ENCODE measurements at places on chromosomes 6 and 20.
A peak's percentile ranks its signal among the peaks of the same experiment; 100 is the strongest.

GRCh38 chr6:108518714-108519576, 41.8 kb upstream of the FOXO3 start:
- DNase-seq = peak; percentile 43

DNA sequence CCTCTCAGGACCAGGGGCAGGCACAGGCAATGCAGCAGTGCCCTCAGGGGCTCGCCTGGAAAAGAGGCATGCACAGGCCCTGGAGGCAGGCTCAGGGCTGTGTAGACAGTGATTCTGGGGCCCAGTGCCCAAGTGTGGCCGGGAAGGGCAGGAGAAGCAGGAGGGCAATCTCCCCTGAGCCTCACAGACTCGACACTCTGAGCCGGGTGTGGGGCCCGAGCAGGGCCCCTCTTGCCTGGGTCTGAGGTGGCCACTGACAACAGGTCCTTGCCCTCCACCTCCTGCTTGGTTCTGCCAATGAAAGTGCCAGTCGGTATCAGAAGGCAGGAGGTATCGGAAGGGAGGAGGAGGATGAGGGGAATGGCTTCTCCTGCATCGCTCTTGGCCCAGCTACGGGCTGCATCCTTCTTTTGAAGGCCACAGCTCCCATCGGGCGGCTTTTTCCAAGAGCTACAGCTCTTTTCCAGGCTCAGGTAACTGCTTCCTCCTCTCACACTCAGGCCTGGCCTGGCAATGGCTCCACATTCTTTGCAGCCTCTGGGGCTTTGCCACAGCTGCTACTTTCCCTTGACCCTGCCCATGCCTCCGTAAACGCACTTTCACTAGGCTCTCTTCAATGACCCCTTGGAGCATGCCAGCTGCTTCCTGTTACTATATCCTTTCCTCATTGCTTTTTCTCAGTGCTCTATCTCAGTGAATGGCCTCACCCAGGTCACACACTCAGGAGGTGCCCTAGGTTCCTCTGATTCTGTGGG, 24.5 kb downstream of the GABRR2 start:
- DNase-seq = no peak

DNA sequence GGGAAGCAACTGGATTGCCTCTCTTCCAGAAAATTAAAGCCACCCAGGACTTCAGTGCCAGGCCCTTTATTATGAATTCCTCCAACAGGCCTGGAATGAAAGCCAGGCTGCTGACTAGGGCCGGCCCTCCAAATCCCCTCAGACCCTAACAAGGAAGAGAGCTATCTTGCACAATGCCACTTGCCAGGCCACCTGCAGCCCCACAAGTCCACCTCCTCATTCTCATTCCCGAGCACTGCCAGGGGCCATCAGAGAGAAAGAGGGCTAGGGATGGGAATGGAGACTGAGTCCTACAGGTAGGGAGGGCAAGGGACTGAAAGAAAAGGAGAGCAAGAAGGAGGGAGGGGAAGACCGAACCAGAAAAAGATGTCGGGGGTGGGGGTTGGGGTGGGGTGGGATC, 86.5 kb downstream of the MRPL14 start:
- no peak for DNase-seq

GRCh38 chr6:2865694-2866151, 24.1 kb upstream of the SERPINB1 start:
- peak; percentile 66 for DNase-seq

DNA sequence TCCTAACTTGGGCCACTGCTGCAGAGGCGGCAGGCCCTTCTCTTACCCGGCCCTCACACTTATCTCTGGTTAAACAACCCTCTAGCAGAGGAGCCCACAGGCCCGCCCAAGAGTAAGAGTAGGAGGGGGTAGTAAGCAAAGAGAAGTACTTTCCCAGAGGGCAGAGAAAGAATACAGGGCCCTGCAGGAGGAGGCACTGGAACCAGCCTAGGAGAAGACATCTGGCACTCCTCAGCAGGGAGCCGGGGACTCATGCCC, 10.1 kb downstream of the MTCH1 start:
- DNase-seq = no peak

DNA sequence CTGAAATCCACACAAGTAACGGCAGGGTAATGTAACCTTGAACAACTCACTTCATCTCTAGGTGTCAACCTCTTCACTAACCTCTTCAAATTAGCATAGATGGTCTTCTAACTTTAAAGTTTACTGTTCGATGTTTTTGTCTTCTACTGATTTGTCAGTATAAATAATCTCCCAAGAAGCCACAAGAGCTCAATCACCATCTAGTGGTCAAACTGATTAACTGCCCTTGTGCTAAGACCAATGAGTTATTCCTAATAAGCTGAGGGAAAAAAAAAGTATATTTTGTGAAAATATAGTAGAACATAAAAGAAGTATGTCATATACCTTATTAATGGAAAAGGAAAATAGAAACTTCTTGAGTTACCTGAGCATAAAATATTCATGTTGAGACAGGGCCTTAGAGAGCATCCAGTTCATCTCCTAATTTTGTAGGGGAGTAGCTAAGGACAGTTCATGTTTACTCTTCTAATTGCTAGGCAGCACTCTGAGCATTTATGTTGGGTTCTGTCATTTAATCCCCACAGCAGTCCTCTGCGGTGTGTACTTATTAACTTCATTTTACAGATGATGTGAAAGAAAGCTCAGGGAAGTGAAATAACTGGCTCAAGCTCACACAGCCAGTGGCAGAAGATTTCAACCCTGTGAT, 317.1 kb downstream of the ESR1 start:
- DNase-seq = peak; percentile 84

- no peak for DNase-seq
Measured at GRCh38 chr6:3287976-3288707, 29.4 kb downstream of the PSMG4 start.

DNA sequence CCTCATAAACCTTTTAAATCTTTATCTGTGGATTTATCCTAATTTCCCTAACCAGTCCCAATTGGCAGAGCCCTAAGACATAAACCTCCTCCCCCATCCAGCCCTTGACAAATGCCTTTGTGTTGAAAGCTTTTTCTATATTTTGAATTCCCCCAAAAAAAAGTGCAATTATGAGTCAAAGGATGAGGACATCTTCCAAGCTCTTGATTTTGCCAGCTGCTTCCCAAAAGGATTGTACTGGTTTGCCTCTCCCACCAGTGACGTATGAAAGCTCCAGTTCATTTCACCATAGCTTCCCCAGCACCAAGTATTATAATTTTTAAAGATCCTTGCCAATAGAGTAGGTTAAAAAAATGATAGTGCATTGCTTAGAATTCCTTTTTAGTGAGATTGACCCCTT, 38.9 kb downstream of the SIRPA start:
- DNase-seq = peak; percentile 97

- no peak for DNase-seq
Measured at GRCh38 chr6:106747139-106747538, 117.8 kb downstream of the QRSL1 start.

DNA sequence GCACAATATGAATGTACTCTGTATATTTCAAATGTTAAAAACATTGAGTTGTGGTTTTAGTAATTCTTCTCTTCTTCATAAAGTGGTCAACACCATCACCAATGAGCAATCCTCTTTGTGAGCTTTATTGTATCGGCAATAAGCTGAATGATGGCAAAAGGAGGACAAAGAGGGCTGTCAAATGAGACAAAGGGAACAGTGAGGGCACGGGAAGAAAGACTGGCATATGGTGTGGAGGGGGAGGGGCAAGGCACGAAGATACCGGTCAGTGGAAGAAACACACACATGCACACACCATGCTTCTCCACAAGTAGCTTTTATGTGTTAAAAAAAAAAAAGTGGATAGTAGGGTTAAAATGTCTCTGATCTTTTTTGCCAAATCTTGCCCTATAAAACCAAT, 506.8 kb upstream of the CITED2 start:
- DNase-seq = no peak

DNA sequence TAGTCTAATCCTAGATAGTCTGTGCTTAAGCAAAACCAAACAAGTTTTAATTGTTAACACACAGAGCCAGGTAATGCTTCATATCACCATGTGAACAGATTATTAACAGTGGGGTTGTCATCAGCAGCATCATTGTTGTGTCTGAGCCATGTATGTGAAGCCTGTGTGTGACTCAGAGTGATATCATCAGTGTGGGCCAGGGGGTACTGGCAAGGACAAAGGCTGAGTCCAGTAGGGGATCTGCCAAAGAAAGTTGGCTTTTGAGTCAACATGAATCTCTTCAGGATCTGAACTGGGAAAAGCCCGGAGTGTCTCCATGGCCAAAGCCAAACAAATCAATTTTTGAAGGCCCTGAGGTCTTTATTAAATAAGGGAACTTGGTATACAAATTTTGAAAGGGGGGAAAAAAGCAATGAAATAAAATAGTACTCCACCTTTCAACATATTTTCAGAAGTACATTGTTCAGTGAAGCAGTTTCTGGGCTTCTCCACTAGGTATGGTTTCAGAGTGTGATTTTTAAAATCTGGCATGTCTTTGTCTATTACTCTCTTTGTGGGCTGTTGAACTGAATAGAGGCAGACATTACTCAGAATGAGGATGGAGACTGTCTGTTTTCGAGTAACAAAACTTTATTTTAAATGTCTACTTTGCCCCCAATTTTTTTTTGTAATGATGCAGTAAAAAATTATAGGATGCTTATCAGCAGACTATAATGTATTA, 444.2 kb upstream of the JAG1 start:
- DNase-seq = peak; percentile 77

DNA sequence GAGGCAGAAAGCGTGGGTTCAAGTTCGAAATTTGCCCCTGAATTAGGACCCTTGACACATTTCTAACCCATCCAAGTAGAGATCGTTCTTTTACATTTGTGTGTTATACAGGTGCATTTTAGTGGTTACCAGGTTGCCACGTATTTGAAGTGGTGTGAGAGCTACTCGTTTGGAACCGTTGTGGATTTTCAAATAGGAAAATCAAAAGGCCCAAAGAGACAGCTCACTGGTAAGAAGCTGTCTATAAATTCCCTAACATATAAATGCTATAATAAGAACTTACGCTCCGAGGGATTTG, 1.6 kb upstream of the REV3L start:
- no peak for DNase-seq

DNA sequence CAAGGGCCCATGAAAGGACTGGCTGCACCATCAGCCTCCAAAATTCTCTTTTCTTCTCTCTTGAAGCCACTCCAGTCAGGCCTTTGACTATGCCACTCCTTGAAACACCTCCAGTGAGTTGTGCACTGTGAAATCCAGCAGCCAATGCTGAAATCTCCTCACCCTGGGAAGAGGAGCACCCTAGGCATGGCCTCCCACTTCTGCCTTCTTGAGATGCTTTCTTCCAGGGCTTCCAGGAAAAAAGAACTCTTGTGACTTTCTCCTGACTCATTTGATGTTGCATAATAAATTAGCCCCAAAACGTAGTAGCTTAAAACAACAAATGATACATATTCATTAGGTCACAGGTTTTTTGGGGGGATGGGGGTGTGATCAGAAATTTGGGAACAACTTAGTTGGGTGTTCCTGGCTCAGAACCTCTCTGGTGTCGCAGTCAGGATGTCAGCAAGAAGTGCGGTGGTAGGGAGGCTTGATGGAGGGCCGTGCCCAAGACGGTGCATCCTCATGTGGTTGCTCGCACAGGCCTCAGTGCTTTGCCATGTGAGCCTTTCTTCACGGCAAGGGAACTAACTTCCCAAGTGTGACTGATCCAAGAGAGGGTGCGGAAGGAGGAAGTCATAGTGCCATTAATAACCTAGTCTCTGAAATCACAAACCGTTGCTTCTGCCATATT, 12.1 kb downstream of the NCR2 start:
- DNase-seq = peak; percentile 2

- no peak for DNase-seq
Measured at GRCh38 chr20:62609811-62610757, 32.2 kb upstream of the SLCO4A1 start.

- no peak for DNase-seq
Measured at GRCh38 chr6:34554291-34555006, 1.7 kb downstream of the SPDEF start.

DNA sequence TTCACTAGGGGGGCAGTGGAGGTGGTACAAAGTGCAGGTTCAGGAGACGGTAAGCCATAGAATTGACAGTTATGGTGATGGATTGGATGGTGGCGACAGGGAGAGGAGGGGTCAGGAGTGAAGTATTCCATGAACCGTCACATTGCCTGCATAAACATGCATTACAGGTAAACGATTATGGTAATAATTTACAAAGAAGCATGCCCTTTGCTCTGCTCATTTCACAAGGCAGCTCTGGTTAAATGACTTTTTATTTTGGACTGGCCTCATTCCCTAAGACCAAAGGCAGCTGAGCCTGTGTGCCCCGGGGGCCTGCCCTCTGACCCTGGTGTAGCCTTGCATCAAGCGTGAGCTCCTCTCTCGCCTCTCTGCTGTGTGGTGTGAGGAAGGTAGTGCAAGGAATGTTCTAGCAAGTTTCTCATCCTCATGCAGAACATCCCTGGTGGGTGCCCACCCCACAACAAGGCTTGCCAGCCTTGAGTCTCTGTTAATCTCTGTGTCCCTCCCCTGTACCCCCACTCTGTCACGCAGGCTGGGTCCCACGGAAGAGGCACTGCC, 59.0 kb downstream of the PPP1R14C start:
- DNase-seq = no peak

GRCh38 chr20:21125072-21125848, 622 bp upstream of the KIZ start:
- DNase-seq = peak; percentile 50

GRCh38 chr6:160742090-160742489, 40.0 kb downstream of the PLG start:
- DNase-seq = no peak

DNA sequence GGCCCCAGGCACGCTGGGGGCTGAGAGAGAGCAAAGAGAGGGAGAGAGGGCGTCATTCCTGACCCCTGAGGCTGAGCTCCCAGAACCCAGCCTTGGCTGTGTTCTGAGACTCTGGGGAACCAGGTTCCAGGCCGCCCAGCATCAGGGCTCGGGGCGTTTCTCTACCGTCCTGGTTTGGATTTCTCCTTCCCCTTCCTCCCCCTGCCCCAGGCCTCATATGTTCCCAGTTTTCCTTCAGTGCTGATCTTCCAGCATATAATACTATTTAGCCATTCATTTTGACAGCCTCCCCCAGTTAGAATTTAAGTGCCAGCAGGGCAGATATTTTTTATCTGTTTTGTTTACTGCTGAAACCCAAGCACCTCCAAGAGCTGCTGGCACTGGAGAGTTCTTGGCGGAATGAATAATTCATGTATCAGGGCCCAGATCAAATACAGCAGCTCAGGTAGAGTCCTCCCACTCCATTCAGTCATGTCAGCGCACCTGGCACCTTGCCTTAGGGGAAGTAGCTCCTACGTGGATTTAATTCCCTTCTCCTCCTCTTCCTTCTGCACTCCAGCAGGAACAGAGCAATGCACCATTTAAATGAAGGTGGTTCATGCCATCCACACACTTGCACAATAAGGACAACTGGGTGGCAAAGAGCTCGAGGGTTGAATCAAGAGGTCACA, 23.4 kb upstream of the FRMD1 start:
- no peak for DNase-seq

GRCh38 chr6:137217801-137218472, 1.2 kb downstream of the IFNGR1 start:
- DNase-seq = peak; percentile 42

GRCh38 chr6:219019-219570, 73.2 kb upstream of the DUSP22 start:
- DNase-seq = no peak

GRCh38 chr20:11459090-11459890, 458.4 kb upstream of the BTBD3 start:
- peak; percentile 4 for DNase-seq

All from fibroblast of pulmonary artery (primary cell).